Muscle of leg (tissue), 16 donors: ENCODE measurements at places on chromosomes 6 and 20. TPM values are rescaled to one million over a fixed set of nuclear protein-coding genes. Genes with fewer than 3 reads are reported as not detected.

Gene TINAG
- not detected for polyA plus RNA-seq

Gene HLA-DOB
- polyA plus RNA-seq: not detected

Gene SEL1L2
- polyA plus RNA-seq: 0.23 TPM

Gene FAM209B
- polyA plus RNA-seq: 0.24 TPM

GRCh38 chr6:37486121-37486839, 13.4 kb downstream of the CCDC167 start:
- no peak overlapping the region for H3K4me3 ChIP-seq
- peaks cover 34% of the 10 kb centered on the region for H3K36me3 ChIP-seq
- no peaks in the 10 kb centered on the region for H3K27me3 ChIP-seq
- DNase-seq: no peak
- no peak overlapping the region for H3K27ac ChIP-seq

GRCh38 chr6:33549196-33549595, 30.9 kb downstream of the BAK1 start:
- DNase-seq: no peak
- H3K4me1 ChIP-seq: no peaks in the 10 kb centered on the region
- H3K4me3 ChIP-seq: no peak overlapping the region
- no peak overlapping the region for H3K27ac ChIP-seq

GRCh38 chr20:6611911-6612605, 155.4 kb upstream of the BMP2 start:
- H3K36me3 ChIP-seq: no peaks in the 10 kb centered on the region
- H3K27ac ChIP-seq: no peak overlapping the region
- H3K4me3 ChIP-seq: no peak overlapping the region
- H3K27me3 ChIP-seq: no peaks in the 10 kb centered on the region
- no peak for DNase-seq

DNA sequence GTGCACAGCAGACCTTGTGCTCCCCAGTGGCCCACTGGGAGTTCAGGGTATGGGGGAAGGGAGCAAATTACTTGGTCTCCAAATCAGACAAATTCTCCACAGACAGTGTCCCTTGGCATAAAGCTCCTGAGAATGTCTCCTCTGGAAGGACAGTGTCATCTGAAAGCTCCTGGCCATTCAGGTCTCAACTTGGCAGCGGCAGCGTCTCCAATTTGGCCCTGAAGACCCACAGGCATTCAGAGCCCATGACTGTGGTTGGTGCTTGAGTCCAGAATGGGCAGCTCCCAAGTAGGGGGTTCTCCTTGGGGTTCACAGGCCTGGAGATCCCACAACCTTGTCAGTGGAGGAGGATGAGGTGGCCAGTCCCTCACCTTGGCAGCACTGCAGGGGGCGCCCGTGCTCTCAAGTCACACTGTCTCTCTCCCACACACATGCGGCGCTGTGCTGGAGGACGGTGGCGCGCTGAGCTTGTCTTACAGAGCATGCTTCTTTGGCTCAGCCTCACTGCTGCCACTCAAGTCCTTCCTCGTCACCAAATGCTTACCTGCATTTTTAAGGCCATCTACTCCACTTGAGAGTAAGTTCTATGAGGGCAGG, 20.7 kb downstream of the DYNLRB1 start:
- H3K4me1 ChIP-seq: peaks cover 9% of the 10 kb centered on the region
- DNase-seq: no peak
- H3K36me3 ChIP-seq: peaks cover 78% of the 10 kb centered on the region
- no peaks in the 10 kb centered on the region for H3K27me3 ChIP-seq
- H3K4me3 ChIP-seq: no peak overlapping the region
- no peak overlapping the region for H3K27ac ChIP-seq

GRCh38 chr6:56692523-56693245, 50.0 kb upstream of the DST start:
- H3K27me3 ChIP-seq: no peaks in the 10 kb centered on the region
- peaks cover 3% of the 10 kb centered on the region for H3K4me1 ChIP-seq
- H3K4me3 ChIP-seq: peak overlapping the region; percentile 14

GRCh38 chr6:41536795-41537758, 9.1 kb upstream of the FOXP4 start:
- H3K27ac ChIP-seq: no peak overlapping the region
- H3K4me1 ChIP-seq: peaks cover 9% of the 10 kb centered on the region
- no peaks in the 10 kb centered on the region for H3K36me3 ChIP-seq
- H3K27me3 ChIP-seq: peaks cover 53% of the 10 kb centered on the region
- peak; percentile 49 for DNase-seq

DNA sequence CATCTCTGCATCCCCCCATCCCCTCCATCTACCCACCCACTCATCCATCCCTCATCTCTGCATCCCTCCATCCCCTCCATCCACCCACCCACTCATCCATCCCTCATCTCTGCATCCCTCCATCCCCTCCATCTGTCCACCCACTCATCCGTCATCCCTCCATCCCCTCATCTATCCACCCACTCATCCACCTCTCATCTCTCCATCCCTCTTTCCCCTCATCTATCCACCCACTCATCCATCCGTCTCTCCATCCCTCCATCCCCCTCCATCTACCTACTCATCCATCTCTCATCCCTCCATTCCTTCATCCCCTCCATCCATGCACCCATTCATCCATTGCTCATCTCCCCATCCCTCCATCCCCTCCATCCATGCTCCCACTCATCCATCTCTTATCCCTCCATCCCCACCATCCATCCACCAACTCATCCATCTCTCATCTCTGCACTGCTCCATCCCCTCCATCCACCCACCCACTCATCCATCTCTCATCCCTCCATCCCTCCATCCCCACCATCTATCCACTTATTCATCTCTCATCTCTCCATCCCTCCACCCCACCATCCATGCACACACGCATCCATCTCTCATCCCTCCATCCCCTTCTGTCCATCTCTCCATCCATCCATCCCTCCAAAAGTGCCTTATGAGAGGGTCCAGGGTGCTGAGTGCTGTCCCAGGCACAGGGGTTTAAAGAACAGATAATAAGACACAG, 51.4 kb downstream of the WDR27 start:
- no peaks in the 10 kb centered on the region for H3K27me3 ChIP-seq
- peaks cover 3% of the 10 kb centered on the region for H3K4me1 ChIP-seq
- no peak for DNase-seq
- H3K4me3 ChIP-seq: no peak overlapping the region
- H3K27ac ChIP-seq: no peak overlapping the region

DNA sequence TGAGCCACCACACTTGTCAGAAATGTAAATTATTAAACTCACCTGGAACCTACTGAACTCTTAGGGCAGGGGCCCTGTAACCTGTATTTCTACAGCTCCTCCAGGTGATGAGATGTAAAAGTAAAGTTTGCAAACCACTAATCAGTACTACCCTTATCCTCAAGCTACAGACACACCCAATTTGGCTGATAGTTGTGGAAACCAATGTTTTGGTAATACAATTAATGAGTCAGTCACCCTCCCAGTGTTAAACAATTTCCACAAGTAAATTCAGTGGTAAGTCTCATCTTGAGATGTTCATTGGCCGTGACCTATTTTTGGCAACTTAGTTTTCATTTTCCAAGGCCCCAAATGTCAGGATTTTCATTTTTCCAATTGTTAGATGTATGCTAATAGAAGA, 29.6 kb downstream of the GCNT2 start:
- H3K4me1 ChIP-seq: no peaks in the 10 kb centered on the region
- DNase-seq: no peak
- H3K36me3 ChIP-seq: no peaks in the 10 kb centered on the region
- no peak overlapping the region for H3K4me3 ChIP-seq

GRCh38 chr20:20003031-20003954, 13.9 kb upstream of the NAA20 start:
- no peaks in the 10 kb centered on the region for H3K27me3 ChIP-seq
- H3K4me1 ChIP-seq: peaks cover 21% of the 10 kb centered on the region
- H3K36me3 ChIP-seq: peaks cover 29% of the 10 kb centered on the region
- peak; percentile 93 for DNase-seq

- no peaks in the 10 kb centered on the region for H3K27me3 ChIP-seq
- H3K36me3 ChIP-seq: no peaks in the 10 kb centered on the region
- DNase-seq: no peak
- H3K27ac ChIP-seq: peak overlapping the region; percentile 62
- no peak overlapping the region for H3K4me3 ChIP-seq
These were observed 18.4 kb downstream of the TRAM2 start for GRCh38 chr6:52558266-52559000.

GRCh38 chr6:94487371-94487770, 1068.0 kb upstream of the EPHA7 start:
- H3K27me3 ChIP-seq: no peaks in the 10 kb centered on the region
- H3K4me1 ChIP-seq: no peaks in the 10 kb centered on the region

DNA sequence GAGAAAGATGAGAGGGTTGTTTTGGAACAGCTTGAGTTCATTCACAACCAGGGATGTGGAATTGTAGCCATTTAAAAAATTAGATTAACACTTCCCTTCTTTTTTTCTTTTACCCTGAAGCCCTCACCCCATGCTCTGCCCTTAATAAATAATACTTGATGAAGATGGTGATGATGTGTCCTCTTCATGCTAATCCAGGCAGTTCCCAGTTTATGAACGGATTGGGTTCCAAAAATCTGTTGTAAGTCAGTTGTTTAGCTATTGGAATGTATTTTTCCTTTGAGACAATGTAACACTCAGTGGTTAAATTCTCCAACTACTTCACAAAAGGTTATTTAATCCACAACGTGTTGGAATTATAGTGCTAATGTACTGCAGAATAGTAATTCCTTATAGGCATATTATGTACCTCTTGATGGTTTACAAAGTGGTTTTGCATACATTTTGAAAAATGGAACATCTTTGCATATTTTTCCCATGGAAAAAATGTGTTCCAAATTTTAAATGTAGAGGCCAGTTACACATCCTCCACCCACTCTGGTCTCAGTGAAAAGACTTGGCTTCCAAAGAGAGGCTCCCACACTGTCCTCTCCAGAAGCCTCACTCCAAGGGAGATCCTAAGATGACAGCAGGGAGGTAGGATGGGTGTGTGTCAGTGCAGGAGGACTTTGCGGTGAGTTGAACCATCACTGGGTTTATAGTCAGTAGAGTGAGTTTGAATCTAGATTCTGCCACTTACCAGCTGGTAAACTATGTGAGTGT, 45.8 kb upstream of the CEP162 start:
- peaks cover 2% of the 10 kb centered on the region for H3K4me1 ChIP-seq
- DNase-seq: peak; percentile 89
- no peaks in the 10 kb centered on the region for H3K36me3 ChIP-seq
- H3K27ac ChIP-seq: peak overlapping the region; percentile 44
- H3K27me3 ChIP-seq: no peaks in the 10 kb centered on the region

DNA sequence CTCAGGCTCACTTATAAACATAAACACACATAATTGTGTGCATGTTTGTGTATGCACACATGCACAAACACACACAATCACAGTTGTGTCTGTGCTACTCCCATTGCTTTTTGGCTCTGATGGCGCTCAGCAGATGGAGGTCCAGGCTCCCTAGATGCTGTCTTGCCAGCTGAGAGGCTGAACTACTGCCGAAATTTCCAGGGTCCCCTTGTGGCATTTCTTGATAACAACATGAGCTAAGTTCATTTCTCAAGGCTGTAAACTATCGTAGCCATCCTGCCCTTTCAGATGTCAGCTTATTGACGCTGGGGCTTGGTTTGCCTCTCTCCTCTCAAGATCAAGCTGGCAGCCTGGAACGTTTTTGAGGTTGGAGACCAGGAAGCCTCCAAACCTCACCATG, 313.9 kb upstream of the RNF24 start:
- peaks cover 4% of the 10 kb centered on the region for H3K27me3 ChIP-seq
- H3K4me3 ChIP-seq: no peak overlapping the region
- no peak overlapping the region for H3K27ac ChIP-seq

- no peaks in the 10 kb centered on the region for H3K27me3 ChIP-seq
- H3K4me1 ChIP-seq: peaks cover 20% of the 10 kb centered on the region
- H3K36me3 ChIP-seq: no peaks in the 10 kb centered on the region
- DNase-seq: no peak
These were observed 32.2 kb downstream of the COL11A2 start for GRCh38 chr6:33160096-33160495.
